Spleen (tissue), 13 donors: ENCODE measurements at places on chromosomes 16 and 17.

DNA sequence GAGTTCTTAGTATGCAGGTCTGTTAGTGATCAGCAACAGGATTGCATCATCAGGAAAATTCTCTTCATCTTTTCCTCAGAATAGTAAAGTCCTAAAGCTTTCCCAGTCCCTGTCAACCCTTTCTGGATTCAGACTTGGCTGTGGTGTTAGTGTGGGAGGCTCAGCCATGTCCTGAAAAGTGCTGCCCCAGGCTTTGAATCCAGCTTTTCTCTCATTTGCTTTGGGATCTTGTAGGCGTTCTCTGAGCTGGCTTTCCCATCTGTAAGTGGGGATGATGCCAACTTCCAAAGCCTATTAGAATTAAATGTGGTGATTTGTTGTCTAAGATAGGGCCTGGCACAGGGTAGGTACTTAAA, 3.0 kb downstream of the ALKBH5 start:
- DNase-seq = no peak
- no peaks in the 10 kb centered on the region for H3K27me3 ChIP-seq
- peak overlapping the region; percentile 98 for H3K27ac ChIP-seq
- H3K36me3 ChIP-seq = no peaks in the 10 kb centered on the region

GRCh38 chr17:35605678-35606077, 18.6 kb downstream of the AP2B1 start:
- H3K36me3 ChIP-seq = peaks cover 100% of the 10 kb centered on the region
- no peaks in the 10 kb centered on the region for H3K4me1 ChIP-seq
- DNase-seq = no peak
- no peak overlapping the region for H3K4me3 ChIP-seq
- no peak overlapping the region for H3K27ac ChIP-seq
- no peaks in the 10 kb centered on the region for H3K27me3 ChIP-seq

GRCh38 chr17:49089094-49089493, 43.5 kb upstream of the B4GALNT2 start:
- no peak for DNase-seq
- no peaks in the 10 kb centered on the region for H3K4me1 ChIP-seq
- peaks cover 6% of the 10 kb centered on the region for H3K27me3 ChIP-seq
- no peaks in the 10 kb centered on the region for H3K36me3 ChIP-seq
- no peak overlapping the region for H3K4me3 ChIP-seq
- no peak overlapping the region for H3K27ac ChIP-seq

DNA sequence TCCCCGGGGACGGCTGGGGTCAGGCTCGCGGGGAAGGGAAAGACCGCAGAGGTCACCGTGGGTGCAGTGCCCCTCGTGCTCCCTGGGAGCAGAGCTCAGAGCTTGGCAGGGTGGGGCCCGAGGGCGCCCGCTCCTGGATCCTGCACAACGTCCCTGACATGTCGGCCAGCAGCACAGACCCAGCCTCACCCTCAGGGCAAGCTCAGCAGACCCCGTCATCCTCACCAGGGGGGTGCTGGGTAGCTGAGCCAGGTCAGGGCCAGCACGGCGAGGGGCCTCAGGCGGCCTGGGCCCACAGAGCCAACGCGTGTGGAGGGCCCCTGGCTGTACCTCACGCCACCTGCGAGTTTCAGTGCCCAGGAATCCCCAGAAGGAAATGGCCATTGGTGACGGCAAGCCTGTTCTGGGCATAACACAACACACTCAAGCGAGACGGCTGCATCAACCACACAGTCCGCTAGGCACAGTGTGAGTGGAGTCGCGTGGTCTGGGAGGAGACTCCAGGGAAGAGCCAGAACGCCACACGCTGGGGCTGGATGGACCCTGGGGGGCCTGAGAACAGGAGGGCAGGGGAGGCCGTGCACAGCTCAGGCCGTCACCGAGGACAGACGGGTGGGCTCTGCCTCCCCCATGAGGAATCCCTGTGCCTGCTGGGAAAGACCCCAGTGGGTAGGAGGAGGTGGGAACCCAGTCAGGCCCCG, 60.3 kb downstream of the ZNF778 start:
- H3K4me3 ChIP-seq = no peak overlapping the region
- no peak for DNase-seq
- H3K27ac ChIP-seq = no peak overlapping the region
- peaks cover 86% of the 10 kb centered on the region for H3K36me3 ChIP-seq

- H3K4me1 ChIP-seq = peaks cover 29% of the 10 kb centered on the region
- no peak overlapping the region for H3K27ac ChIP-seq
- H3K27me3 ChIP-seq = peaks cover 26% of the 10 kb centered on the region
- no peak for DNase-seq
- H3K36me3 ChIP-seq = no peaks in the 10 kb centered on the region
These were observed 2.7 kb upstream of the ABCA3 start for GRCh38 chr16:2343211-2343610.

GRCh38 chr17:74353446-74354060, 8.1 kb downstream of the BTBD17 start:
- H3K4me3 ChIP-seq = no peak overlapping the region
- peaks cover 91% of the 10 kb centered on the region for H3K27me3 ChIP-seq
- H3K27ac ChIP-seq = peak overlapping the region; percentile 42
- DNase-seq = no peak

- H3K36me3 ChIP-seq = peaks cover 4% of the 10 kb centered on the region
- H3K27ac ChIP-seq = no peak overlapping the region
- no peak overlapping the region for H3K4me3 ChIP-seq
- DNase-seq = no peak
- H3K4me1 ChIP-seq = peaks cover 27% of the 10 kb centered on the region
These were observed 5.9 kb downstream of the ALYREF start for GRCh38 chr17:81885454-81885853.

DNA sequence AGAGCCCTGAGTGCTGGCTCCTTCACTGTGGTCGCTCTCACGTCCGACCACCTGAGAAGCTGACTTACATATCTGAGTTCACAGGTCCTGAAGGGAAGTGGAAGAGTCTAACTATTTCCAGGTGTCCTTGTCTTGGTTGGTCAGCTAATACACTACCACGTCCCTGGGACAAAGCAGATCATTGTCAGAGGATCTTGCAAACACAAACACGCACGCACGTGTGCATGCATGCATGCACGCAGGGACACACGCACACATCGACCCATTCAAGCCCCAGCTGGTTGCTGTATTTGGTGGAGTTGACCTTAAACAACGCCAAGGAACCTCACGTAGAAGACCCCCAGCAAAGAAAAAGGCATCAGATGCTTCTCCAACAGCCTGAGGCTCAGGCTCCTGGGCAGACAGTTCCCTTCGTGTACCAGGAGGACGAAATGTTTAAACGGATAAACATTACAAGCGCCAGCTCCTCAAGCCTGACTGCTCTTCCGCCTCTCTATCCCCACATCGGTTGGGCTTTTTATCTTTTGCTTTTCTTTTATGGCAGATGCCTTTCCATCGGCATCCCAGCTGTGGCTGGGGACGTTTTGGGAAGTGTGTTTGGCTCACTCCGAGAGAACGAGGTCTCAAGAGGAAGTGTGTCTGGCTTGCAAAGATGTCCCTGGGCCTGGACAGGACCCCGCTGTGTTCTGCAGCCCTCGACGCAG, 95.8 kb downstream of the TBC1D16 start:
- peak; percentile 39 for DNase-seq
- no peak overlapping the region for H3K4me3 ChIP-seq
- H3K27me3 ChIP-seq = no peaks in the 10 kb centered on the region
- H3K4me1 ChIP-seq = peaks cover 30% of the 10 kb centered on the region
- H3K27ac ChIP-seq = no peak overlapping the region
